ENCODE measurements at places on chromosomes 5 and 9.

DNA sequence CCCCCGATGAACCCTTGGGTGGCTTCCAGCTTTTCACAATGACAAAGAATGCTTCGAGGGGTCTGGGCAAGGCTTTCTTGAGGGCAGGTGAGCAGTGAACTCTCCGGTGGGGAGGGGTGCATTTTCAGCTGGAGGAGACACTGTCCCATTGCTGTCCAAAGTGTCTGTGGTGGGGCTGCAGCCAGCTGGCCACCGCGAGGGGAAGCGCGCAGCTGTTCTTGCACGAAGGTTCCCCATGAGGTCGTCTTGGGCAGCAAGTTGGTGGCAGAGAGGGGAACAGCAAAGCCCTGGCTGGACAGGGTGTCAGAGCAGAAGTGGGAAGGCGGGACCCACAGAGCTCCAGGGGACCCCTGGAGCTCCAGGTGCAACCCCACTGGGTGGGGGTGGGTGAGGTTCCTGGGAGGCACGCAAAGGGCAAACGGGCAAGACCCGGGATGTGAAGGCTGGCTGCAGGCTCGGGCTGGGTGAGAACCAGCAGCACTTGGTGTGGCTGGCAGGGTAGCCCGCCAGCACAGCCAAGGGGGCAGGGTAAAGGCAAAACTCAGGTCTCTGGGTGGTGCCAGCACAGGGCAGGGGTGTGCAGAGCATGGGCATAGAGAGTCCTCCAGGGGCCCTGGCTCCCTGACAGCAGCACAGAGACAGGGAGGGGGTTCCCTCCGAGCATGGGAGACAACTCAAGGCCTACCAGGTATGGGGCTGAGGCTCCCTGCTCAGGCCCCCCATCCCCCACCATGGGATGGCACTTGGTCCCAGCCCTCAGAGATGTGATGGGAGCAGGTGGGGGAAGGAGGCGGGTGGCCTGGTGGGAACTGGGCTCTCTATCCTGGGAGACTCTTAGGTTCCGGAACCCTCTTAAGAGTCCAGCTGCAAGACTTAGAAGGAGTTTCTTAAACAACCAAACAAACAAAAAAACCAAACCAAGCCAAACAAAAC is 26.6 kb downstream of the TSPAN17 start:
- no peak for ATAC-seq

DNA sequence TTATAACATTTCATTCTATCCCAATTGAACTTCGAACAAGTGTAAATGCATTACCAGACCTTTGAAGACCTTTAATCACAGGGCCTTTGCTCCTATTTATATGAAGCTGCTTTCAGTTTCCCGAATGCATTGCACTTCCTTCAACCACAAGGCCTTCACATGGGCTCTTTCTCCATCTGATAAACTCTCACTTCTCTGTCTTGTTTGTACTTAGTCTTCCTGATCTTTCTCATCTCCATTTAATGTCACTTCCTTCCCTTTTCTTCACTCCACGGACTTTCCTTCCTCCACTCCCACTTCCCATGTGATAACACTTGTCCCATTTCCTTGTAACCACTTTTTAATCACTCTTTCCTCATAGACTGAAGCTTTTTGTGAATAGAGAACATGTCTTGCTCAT is 74.3 kb upstream of the TNC start:
- no peak for ATAC-seq

GRCh38 chr9:100213730-100214477 is 114.9 kb downstream of the INVS start:
- ATAC-seq = no peak

GRCh38 chr5:166961028-166961427 is 1330.4 kb upstream of the WWC1 start:
- no peak for ATAC-seq

GRCh38 chr5:54455413-54456157 is at the start of gene HSPB3:
HSPB3 (plus strand) TSS chr5:54455699; CDS start chr5:54455790, 91 bp downstream.
- ATAC-seq = no peak

DNA sequence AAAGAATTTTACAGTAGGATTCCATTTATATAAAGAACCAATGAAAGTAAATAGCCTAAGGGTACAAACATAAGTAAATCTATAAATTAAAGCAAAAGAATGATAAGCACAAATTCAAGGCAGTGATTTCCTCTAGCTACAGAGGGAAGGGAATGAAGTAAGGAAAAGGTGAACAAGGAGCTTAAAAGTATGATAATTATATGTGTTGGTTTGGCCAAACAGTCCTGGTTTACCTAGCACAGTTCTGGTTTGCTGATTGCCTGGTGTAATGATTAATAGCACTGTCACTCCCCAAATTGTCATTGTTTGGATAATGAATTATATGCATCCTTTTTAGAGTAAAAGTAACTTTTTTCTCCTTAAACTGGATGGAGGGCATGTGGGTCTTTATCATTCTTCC is 15.0 kb upstream of the TMEM161B start:
- ATAC-seq = no peak

DNA sequence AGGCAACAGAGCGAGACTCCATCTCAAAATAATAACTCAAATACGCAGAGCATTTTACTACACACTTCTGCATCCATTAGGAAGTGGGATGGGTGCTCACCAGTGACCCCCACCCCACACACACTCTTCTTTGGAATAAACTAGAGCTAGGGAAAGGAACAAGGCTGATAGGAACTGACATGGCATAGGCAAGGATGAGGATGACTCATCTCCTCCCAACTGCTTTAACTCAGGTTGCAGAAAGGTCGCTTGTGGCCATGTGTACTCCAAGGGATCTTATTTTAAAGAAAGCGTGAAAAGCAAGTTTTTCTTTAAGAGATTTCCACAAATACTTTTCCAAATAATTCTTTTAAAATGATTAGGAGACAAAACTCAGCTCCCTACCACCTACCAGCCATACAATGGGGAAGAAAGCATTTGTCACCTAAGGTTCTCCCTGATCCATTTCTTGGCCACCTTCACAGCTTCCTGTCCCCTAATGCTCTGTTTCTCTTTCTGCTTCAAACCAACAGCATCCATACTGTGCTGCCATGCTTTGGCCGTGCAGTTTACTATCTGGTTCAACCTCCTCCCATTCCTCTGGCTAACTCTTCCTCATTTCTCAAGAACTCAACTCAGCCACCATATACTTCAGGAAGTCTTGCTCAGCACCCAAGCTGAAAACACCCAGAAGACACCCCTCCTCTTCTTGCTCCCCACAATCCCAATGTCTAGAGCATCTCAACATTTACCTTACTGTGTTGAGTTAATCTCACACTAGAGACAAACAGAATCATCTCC is 211.9 kb downstream of the ACTL7B start:
- no peak for ATAC-seq
